ENCODE measurements at places on chromosomes 11 and 22.

DNA sequence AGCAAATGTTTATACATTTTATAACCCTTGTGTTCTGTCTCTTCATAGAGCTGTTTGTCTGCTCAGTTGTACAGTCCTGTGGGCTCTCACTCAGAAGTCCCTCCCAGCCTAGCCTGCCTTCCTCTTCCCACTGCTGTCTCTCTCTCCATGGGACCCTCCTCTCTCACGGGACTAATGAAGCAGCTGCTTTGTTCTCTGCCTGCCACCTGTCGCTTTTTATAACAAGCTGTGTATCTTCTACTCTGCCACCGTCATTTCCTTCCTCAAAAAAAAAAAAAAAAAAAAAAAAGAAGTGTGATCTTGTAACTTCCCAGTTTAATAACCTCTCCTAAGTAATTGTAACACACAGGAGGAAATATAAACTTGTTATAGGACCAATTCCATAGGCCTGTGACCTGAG is 92.2 kb upstream of the ALKBH3 start:
- DNase-seq, result no peak

GRCh38 chr11:46437122-46437689 is 45.6 kb upstream of the CHRM4 start:
- DNase-seq, result no peak

DNA sequence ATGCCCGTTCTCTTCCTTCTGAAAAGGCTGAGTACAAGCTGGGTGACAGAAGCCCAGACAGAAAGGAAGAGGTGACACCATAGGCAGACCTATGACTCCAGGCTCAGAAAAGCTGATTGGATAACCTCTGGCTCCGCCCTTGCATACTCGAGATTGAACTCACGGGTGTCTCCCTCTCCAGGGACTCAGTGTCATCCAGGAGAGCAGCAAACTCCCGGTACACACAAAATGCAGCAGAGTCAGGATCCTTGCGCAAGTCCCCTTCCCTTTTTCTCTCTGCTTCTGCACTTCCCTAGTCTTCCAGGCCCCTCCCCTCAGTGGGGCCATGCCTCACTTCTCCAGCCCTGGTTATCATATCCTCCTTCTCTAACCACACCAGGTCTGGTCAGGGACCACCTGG is 9.8 kb downstream of the SCN4B start:
- no peak for DNase-seq

DNA sequence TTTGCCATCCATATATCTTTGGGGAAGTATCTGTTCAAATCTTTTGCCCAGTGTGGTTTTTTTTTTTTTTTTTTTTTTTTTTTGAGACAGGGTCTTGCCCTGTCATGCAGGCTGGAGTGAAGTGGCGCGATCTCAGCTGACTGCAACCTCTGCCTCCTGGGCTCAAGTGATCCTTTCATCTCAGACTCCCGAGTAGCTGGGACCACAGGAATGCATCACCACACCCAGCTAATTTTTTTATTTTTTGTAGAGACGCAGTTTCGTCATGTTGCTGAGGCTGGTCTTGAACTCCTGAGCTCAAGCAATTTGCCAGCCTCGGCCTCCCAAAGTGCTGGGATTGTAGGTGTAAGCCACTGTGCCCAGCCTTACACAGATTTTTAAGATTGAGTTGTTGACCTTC is 4.8 kb upstream of the FAM118A start:
- DNase-seq, result no peak

DNA sequence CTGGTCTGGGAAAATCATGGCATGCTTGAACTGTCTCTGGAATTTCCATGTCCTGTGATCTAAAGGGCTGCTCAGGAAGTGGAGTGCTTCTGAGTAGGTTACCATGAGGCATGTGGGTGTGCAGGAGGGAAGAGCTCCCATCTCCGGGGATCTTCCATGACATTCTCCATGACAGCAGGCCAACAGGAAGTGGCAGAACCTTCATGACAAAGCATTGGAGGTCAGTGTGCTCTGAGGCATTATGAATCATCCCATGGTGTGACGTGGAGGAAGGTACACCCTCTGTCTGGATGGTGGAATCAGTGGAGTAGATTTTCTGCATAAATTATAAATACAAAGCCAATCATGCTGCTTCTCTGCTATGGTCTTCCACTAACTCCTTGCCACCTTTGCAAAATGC is 139.6 kb upstream of the E2F8 start:
- DNase-seq, result no peak

GRCh38 chr11:10655943-10656576 is 37.5 kb downstream of the IRAG1 start:
- DNase-seq, result no peak

DNA sequence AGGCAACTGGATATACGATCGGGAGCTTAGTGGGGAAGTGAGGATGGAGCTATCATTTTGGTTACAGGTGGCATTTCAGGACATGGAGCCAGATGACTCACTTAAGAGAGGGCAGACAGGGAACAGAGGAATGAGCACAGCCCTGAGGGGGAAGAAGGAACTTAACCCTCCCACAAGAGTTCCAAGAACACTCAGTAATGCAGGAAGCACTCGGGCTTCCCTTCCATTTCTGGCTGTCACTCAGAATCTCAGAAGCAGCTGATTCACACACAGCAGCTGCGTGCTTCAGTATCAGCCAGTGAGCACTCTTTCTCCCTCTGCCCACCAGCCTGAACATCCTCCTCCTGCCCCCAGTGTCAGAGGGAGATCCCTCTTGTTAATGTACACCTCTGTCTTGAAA is 34.8 kb downstream of the EFCAB6 start:
- DNase-seq, result no peak

DNA sequence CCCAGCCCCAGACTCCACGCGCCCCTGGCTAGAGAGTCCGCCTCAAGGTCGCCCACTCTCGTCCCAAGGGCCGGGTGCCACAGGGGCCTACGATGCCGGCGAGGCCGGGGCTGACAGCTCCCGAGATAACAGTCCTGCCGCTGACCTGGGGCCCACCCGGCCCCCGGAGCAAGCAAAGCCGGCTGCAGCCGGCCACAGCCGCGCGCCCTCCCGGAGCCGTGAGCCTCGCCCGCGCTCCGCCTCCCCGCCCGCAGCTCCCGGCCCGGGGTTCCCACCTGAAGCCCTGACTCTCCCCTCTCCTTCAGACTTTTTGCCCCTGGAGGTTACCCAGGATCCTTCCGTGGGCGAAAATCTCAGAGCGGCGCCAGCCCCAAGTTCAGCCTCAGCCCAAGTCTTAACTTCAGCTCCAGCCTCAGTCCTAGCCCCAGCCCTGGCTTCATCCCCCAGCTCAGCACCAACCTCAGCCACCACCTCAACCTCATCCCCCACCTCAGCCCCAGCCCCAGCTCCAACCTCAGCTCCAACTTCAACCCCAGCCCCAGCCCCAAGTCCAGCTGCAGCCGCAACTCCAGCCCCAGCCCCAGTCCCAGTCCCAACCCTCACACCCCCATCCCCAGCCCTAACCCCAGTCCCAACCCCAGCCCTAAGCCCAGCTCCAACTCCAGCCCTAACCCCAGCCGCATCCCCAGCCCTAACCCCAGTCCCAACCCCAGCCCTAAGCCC is 1.7 kb downstream of the KLHDC7B start:
- DNase-seq, result no peak

GRCh38 chr11:68409748-68410344 is 50.7 kb upstream of the PPP6R3 start:
- no peak for DNase-seq

DNA sequence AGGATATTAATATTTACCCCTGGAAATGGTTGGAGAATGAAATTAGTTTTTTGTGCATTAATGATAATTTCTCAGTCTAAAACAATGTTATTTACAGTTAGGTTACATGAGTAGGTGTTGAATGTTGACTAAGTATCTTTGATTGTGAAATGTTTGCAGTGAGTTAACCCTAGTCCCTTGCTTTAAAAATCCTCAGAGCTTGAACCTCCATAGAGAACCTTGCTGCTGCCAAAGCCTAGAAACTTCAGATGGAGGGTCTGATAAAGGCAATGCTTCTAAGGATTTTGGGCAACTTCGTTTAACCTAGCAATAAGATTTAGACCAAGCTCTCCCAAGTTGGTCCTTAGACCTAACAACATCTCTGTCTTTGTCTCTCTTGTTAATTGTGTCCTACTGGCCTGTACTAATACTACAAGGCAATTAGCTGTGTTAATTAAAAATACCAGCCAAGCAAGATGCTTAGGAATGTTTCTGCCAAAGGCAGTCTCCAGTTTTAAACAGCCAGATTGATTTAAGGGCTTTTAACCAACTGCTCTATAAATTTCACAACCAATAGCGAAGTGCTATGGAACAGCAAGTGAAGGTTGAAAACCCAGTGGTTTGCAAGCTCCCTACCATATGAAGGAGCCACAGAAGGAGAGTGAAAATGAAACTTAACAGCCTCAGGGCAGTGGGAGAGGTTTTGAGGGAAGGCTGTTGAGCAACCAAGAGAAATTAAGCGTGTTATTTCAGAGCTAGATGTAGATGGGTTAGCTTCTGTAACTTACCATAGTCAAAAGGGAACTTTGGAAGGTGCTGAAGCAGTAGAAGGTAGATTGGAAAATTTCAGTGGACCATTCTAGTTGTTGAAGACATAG is 295.9 kb upstream of the ANO5 start:
- DNase-seq, result no peak

GRCh38 chr11:42462558-42463310 is 849.1 kb upstream of the API5 start:
- DNase-seq, result no peak

DNA sequence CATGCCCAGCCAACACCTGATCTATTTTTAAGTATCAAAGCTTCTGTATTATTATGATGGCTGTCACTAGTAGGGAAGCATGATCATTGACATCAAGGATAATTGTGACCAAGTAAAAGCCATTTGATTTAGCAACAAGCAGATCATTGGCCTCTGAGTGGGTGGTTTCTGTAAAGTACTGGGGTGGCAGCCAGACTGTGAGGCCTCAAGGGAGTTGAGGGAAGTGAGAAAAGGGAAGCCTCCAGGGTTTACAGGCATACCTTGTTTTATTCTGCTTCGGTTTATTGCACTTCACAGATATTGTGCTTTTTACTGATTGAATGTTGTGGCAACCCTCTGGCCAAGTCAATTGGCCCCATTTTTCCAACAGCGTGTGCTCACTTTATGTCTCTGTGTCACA is 60.1 kb downstream of the PRR5L start:
- DNase-seq, result peak; percentile 16

DNA sequence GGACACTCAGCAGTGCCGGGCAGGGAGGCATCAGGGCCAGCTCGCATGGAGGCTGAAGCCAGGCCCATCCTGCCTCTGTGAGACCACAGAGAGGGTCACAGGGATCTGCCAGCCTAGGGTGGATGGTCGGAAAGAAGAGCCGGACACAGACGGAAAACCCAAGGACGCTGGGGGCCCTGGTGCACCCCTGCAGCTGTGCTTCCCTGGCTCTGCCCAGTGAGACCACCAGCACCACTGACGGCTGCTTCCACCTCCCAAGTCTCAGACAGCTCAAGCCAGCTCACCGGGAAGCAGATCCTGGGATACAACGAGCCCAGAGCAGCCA is 42.2 kb downstream of the SHISAL1 start:
- no peak for DNase-seq

GRCh38 chr11:68383976-68384501 is 71.6 kb downstream of the LRP5 start:
- DNase-seq, result peak; percentile 69

DNA sequence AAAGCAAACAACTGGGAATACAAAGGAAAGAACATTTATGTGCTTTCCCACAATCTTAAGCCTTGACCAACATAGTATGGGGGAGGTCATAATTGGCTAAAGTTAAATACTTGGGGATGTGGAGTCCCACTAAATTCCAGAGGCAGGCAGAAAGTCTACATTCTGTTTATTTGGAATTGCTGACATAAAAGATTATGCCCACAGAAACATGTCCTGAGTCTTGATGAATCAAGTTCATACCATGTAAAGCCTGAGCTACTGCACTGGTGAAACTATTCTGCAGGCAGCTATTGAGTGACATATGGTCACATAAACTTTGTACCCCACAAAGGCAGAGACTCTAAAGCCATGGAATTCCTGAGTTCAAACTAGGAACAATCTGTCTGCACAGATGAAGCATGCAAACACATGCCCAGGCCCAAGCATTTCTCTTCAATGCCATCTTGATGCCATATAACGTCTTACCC is 69.9 kb upstream of the CHRM4 start:
- no peak for DNase-seq

- no peak for DNase-seq
Observed at GRCh38 chr11:94020777-94021481, at the start of gene HEPHL1. TSS of gene HEPHL1 (plus strand) at chr11:94021354. CDS start at chr11:94021369, 15 bp downstream.

- DNase-seq, result no peak
Observed at GRCh38 chr22:48849963-48850657, 977.6 kb downstream of the BRD1 start.

DNA sequence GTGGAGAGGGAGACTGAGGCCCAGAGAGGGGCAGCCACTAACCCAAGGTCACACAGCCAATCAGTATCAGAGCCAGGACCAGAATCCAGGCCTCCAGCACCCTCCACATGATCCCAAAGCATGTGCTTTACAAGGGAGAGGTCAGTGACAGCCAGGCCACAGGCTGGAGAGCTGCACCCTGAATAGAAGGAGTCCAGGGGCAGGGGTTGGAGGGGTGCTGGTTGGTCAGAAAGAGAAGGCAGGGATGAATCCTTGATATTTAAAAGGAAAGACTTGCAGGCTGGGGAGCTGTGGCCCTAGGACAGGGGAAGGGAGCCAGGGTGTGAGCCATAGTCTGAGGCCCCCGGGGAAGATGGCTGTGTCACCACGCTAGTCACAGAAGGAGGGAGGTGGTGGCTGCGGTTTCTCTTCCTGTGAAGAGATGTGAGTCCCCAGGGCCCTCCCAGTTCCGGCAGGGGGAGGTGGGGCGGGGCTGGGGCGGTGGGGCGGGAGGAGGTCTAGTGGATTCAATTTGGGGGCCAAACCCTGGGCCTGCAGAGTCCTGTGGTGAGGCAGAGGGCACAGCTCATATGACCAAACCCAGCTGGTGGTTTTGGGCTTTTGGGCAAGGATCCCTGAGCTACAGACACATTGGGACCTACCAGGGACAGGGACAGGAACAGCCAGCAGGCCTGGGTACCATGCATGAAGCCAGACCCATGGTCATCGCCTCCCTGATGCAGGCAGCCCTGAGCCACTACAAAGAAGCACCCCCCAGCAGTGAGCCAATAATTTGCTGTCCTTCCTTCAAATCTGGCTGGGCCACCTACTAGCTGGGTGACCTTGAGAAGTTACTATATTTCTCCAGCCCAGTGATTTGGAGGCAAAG is 14.0 kb downstream of the RAC2 start:
- peak; percentile 89 for DNase-seq

DNA sequence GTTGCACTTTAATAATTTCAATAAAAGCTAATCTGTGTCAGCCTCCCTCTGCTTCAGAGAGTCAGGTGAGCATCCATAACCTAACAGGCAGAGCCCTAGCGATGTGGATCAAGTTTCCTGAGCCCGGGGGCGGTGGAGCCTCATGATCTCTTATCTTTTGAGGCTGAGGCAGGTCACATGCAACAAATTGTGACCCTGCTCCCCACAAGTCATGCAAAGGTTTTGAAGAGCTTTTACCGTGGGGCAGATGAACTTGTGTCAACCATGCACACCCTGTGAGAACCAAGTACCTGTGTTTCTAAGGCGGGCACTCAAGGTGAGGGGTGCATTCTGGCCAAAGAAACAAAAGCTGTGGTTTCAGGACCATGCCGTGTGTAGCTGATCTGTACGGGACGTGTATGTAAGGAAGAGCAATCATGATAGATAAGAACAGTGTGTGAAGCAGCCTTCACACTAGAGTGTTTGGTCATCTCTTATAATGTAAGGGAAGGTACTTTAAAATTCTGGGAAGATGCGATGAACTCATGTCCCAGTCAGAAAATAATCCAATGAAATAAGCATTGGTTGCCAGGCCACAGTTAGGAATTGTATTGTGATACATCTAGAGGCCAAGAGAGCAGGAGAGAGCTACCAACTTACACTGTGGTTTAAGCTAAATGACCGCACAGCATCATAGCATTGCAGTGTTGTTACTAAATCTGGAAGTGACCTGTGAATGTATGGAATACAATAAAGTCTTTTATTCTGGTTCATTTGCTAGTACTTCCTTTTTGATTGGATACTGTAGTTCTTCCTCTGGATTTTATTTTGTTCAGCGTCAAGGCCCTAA is 49.8 kb downstream of the DKK3 start:
- DNase-seq, result no peak

Data from RPMI8226 (cell line).